ENCODE measurements at places on chromosomes 7 and 10.

DNA sequence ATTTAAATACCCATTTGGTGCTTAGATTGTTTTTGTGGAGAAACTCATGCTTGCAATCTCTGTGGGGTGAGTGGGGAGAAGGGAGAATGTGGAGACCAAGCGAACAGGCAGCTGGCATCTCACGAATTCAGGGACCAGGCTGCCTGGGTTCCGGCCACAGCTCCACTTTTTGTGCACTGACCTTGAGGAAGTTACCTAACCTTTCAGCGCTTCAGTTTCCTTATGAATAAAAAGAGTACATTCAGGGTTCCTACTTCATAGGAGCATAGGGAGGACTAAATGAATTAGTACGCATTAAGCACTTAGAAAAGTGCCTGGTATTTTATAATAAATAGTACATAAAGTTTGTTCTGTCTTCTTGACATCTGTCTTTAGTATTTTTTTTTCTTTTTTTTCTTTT lies 72.5 kb downstream of the PRTFDC1 start:
- DNase-seq: no peak

DNA sequence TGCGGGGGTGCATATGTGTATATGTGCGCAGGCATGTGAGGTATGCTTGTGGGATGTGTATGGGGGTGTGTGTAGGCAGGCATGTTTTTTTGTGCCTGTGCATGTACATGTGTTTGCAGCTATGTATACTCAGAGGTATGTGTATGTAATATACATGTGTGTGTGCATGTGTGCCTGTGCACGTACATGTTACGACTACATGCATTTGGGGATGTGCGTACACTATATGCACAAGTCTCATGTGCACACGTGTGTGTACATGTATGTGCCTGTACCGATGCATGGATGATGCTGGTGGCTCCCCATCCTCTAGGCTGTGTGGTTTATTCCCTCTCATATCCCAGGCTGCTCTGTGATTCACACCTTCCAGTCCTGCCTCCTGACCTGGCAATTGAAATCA lies 69.2 kb downstream of the C10orf105 start:
- no peak for DNase-seq

DNA sequence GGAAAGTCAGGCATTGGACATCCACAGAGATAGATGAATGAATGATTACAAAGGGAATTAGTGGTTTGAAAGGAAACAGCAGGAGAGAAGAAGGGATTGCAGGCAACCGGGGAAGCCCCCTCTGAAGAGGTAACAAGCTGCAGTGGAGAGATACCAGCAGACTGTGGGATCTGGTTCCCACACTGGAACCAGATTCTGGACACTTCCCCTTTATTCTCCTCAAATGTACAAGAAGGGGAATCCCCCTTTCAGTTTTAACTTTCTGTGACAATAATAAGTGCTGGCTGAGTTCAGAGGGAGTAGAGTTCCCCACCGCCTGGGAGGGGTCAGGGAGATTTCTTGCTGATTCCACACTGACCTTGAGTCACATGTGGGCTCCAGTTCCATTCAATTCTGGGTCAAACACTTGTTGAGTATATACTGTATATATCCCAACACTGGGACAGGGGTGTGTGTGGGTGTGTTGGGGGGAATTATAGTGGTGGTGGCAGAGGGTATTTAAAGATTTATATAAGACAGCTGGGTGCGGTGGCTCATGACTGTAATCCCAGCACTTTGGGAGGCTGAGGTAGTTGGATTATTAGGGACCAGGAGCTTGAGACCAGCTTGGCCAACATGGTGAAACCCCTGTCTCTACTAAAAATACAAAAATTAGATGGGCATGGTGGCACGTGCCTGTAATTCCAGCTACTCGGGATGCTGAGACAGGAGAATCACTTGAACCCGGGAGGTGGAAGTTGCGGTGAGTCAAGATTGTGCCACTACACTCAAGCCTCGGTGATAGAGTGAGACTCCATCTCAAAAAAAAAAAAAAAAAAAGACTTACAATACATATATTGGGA lies 16.5 kb upstream of the DDIT4 start:
- DNase-seq: no peak

GRCh38 chr7:88737632-88738031 lies 21.9 kb upstream of the ZNF804B start:
- no peak for DNase-seq

DNA sequence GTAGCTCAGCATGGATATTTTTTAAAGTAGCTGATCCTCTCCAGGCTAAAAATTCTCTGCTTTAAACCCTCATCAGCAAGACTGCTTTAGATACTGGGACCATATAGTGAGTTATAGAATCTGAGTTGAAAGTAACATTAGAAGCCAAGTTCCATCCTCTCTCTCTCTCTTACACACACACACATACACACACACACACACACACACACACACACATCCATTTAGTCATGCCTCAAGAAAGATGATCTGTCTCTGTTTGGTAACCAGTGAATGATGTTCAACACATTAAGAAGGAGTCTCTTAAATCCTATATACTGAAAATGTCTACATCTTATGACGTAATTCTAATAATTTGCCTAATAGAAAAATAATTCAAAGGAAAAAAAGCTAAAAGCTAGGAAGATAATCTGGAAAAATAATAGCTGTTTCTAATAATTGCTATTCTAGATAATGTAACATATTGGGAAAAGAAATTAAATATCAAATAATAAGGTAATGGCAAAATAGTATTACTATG lies 16.9 kb upstream of the ATP6V0A4 start:
- no peak for DNase-seq

All from GOT3 (cell line).